GM06990 (cell line): ENCODE measurements at places on chromosomes 7 and 10.

- no peak for DNase-seq
Measured at GRCh38 chr10:21535494-21535965, 1.5 kb downstream of the MLLT10 start.

DNA sequence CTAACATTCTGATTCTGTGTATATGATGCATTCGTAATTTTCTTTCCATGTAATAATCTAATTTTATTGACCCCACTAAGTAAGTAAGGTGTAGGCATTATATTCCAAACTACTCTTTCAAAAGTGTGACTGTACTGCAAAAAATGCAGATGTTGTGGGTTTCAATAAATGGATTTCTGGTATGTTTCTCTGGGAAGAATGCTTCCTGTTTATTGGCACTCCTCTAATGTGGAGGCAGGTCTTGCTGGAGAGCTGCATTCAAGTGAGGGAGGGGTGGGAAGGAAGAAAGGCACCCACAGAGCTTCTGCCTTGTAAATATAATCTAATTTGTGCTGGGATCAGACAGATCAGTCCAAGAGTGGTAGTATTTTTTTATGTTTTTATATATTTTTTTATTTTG is 23.9 kb downstream of the ST7 start:
- no peak for DNase-seq

DNA sequence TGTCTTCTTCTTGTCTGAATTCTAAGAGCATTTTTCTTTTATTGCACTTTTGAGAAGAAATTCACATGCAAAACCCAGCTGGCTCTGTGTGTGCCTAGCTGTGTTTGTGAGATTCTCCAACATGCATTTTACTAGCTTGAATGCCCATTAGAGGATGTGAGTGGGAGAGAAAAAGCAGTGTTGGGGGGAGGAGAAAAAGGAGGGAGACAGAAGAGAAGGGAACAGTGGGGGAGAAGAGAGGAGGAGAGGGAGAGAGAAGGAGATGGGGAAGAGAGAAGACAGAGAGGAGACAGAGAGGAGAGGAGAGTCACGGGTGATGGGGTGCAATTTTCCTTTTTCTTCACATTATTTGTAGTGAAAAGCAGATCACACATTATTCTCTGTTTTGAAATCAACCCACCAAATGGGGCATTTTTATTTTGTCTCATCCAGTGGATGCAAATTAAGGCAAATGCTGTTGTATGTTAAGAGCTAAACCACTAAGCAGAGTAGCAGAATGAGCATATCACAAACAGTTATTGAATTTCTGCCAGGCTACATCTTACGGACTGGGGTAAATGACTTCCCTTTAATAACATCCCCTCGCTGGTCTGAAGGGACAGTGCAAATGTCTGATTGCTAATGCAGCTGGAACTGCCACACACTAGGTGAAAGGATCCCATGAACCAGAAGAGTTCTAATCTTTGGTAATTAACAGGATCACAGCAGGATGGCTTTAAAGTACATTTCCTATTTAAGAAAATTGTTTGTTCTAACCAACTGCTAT is 849 bp downstream of the LRRN3 start:
- no peak for DNase-seq

GRCh38 chr10:54800741-54801421 is at the start of gene PCDH15:
Gene PCDH15, minus strand, starts transcription at chr10:54801231. Its CDS starts 136,969 bp downstream, at chr10:54664262.
- no peak for DNase-seq

GRCh38 chr10:73110345-73110849 is at the start of gene NUDT13:
Gene NUDT13, plus strand, starts transcription at chr10:73110455. Its CDS starts 3,911 bp downstream, at chr10:73114366.
- peak; percentile 40 for DNase-seq

GRCh38 chr7:99465421-99465768 is 572 bp downstream of the ATP5MF start:
- no peak for DNase-seq

DNA sequence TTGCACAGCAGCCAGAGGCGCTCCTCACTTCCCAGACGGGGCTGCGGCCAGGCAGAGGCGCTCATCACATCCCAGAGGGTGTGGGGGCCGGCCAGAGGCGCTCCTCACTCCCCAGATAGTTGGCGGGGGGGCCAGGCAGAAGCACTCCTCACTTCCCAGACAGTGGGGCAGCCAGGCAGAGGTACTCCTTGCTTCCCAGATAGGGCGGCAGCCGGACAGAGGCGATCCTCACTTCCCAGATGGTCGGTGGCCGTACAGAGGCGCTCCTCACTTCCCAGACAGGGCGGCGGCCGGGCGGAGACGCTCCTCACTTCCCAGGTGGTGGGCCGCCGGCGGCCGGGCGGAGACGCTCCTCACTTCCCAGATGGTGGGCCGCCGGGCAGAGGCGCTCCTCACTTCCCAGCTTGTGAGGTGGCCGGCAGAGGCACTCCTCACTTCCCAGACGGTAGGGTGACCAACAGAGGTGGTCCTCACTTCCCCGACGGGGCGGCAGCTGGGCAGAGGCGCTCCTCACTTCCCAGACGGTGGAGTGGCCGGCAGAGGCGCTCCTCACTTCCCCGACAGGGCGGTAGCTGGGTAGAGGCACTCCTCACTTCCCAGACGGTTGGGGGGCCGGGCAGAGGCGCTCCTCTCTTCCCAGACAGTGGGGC is 26.5 kb downstream of the CCNY start:
- no peak for DNase-seq

- DNase-seq: no peak
Measured at GRCh38 chr7:24931844-24932243, 48.1 kb downstream of the OSBPL3 start.

DNA sequence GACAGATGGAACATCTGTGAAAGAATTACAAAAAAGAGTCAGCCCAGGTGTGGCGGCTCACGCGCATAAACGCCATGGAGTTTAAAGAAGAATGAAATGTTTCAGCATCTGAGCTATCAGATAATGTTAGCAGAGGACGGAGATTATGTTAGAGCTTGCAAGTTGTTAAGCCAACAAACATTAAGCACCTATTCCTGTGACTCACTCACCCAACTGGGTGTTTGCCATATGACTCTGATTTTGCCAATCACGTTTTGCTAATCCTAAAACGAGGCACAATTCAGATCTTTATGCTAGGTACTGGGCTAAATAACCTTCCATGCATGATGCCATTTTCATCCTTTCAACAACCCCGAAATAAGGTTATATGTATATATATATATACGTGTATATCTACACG is 29.0 kb upstream of the CCNY start:
- no peak for DNase-seq

- DNase-seq: no peak
Measured at GRCh38 chr7:26188957-26189541, 11.5 kb downstream of the HNRNPA2B1 start.

DNA sequence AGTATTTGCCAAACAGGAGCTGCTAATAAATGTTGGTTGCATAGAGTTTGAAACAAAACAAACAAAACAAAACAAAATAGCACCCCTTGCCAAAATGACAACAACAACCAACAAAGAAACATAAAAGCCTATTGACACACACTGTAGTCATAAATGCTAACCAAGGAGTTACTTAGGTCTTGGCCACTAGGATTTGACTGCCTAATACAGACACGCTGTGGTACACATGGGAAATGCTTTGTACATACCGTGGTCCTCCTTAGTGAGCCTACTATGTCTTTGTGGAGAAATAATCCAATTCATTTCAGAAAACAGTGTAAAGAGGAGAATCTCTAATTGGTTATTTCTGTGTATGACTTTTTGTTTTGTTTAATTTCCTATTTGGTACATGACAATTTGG is 53.2 kb upstream of the MTPN start:
- DNase-seq: no peak

DNA sequence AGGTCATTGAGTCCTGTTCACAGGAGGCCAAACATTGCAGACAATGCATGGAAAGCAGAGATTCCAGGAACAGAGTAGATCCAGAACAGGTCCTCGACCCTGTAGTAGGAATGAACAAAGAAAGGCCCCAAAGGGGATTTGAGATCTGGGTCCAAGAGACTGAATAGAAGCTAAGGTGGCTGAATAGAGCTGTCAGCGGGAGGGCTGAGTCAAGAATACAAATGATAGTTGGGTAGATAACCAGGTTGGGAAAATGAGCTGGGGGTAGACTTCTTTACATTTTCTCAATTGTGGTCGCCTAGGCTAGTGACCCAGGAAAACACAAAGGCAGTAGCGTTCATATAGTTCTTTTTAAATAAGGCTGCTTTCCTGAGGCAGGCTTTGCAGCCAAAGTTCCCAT is 103.4 kb upstream of the ELMO1 start:
- no peak for DNase-seq

DNA sequence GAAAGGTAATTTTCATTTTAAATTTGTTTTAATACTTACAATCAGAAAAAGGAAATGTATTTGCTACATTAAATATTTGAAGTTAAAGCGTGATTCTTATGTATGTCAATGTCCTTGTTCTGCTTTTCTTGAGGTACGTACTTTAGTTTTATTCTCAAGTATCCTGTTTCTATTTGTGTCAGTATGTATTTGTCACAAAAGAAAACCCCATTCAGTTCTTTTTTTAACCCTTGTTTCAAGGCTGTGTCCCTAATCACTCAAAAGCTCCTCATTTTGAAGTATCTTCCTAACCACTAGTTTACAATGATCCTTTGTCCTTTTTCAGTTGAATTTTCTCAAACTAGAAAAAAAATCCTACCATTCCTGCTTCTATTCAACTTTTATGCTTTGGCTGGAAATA is 25.2 kb downstream of the NHLRC2 start:
- peak; percentile 18 for DNase-seq

- peak; percentile 71 for DNase-seq
Measured at GRCh38 chr7:108415821-108416536, 40.3 kb downstream of the NRCAM start.

DNA sequence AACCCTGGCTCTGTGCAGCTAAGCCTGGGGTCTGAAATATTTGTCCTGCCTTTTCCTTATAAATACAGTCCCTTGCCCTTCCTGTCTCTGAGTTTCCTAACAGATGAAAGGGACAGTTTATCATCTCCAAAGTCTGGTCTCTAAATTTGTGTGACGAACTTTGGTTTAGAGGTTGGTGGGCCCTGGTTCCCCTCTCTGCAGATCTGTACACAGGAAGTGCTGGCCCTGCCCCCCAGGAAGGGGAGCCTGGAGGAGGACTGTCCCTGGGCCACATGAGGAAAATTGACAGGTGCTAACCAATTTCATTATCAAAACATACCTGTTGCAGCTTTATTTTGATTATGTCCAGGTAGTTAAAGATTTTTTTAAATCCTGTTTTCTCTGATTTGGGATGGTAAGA is 34.5 kb downstream of the PPP2R2D start:
- DNase-seq: no peak

GRCh38 chr7:68706291-68706690 is 892.0 kb upstream of the AUTS2 start:
- no peak for DNase-seq

DNA sequence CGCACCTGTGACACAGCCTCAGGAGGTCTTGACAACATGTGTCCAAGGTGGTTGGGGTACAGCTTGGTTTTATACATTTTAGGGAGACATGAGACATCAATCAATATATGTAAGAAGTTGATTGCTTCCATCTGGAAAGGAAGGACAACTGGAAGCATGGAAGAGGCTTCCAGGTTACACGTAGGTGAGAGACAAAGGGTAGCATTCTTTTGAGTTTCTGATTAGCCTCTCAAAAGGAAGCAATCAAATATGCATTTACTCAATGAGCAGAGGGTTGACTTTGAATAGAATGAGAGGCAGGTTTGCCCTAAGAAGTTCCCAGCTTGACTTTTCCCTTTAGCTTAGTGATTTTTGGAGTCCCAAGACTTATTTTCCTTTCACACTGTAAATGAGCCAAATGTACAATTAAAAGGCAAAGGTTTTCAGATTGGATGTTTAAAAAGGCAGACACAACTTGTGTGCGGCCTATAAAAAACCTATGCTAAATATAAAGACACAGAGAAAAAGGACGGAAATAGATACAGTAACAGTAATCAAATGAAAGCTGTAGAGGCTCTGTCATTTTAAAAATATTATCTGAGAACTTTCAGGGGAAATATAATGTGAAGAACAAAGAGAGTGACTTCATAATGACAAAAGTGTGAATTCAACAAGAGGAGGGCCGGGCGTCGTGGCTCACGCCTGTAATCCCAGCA is 65.7 kb upstream of the LANCL2 start:
- DNase-seq: peak; percentile 40

- DNase-seq: no peak
Measured at GRCh38 chr10:125076891-125077541, 83.3 kb downstream of the CTBP2 start.

DNA sequence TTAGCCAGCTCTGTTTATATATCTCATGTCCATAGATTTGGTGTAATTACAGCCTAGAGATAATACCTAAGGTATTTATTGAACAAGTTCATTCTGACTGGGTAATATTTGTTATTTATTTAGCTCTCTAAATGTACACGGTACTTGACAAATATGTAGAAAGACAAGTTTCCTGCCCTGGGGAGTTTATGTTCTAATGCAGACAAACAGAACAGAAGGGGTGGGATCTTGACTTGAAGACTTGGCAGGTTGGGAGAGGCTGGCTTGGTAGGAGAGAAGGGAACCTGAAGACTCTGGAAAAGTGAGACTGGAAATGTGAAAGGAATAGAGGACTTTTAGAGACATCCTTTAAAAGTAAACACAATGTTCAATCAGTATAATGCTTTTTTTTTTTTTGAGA is 97.7 kb upstream of the CDK6 start:
- no peak for DNase-seq

GRCh38 chr7:37732888-37733287 is 49.3 kb downstream of the GPR141 start:
- DNase-seq: no peak

GRCh38 chr7:70728872-70729552 is 402.9 kb upstream of the GALNT17 start:
- no peak for DNase-seq

GRCh38 chr7:93828260-93828659 is 62.3 kb downstream of the TFPI2 start:
- peak; percentile 2 for DNase-seq

GRCh38 chr10:48289501-48290238 is 15.2 kb upstream of the FRMPD2 start:
- DNase-seq: no peak

GRCh38 chr10:63554657-63555056 is 33.5 kb downstream of the REEP3 start:
- peak; percentile 20 for DNase-seq

- peak; percentile 60 for DNase-seq
Measured at GRCh38 chr10:119368991-119369869, 161.9 kb downstream of the GRK5 start.
